ENCODE measurements at places on chromosomes 16 and 17.

DNA sequence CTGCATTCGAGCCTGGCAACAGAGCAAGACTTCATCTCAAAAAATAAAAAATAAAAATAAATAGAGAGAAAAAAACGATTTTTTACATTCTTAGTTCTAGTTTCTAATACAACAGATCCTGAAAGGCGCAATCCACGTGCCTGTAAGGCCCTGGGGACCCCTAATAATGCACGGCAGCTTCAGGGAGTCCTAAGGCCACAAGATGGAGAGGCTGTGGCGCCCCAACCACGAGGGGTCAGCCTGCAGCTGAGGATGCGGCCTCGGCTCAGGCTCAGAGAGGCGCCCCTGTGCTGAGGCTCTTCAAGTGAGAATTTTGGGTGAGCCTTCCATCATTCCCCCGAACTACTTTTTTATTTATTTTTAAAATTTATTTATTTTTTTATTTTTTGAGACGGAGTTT is 10.9 kb downstream of the P4HB start:
- DNase-seq: no peak

DNA sequence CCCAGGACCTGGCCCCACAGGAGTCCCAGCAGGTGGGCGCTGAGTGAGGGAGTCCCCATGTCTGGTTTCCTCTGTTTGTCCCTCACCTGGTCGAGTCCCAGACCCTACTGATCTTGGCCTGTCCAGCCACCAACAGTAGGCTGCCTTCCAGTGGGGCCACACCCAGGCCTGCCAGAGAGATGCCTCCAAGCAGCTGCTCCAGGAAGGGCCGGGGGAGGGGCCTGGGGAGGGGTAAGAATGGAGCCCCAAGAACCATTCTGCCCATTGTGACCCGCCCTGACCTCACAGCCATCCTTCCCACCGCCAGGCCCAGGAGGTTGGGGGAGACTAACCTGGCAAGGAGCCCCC is 736 bp downstream of the SPATA20 start:
- peak; percentile 43 for DNase-seq

DNA sequence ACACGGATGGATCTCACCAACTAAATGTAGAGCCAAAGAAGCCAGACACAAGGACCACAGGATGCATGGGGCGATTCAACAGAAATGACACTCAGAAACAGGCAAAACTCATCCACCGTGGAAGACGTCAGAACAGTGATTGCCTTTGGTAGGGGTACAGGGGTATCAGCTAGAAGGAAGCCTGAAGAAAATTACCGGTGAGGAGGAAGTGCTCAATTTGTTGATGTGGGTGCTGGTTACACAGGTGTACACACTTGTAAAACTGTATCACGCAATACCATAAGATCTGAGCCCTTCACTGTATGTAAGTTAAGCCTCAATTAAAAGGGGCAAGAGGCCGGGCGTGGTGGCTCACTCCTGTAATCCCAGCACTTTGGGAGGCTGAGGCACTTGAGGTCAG is 226.1 kb downstream of the C16orf78 start:
- no peak for DNase-seq

GRCh38 chr17:7186241-7186640 is 7.1 kb upstream of the ASGR1 start:
- peak; percentile 38 for DNase-seq

DNA sequence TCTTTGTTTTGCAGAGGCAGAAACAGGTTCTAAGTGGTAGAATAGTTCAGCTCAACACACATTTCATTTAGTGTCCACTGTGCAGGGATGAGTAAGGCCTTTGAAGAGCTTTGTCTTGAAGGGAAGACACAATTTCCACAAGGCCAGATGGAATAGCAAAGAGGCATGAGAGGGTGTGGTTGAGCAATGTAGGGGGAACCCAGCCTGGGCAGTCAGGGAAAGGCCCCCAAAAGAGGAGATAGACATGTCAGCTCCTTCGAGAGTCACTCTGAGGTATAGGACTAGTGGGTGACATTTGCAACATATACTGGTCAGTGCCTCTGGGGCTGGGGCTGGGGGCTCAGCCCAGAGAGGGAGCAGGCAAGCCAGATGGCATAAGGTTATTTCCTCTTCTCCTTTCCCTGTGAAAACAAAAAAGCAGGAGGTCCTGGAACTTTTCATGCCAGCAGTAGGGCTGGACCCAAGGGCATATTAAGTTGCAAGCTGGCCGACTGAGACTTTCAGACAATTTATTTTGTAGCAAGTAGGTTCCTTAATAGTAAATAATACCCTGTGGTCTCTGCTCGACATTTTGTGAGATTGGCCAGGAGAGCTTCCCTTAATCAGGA is 7.1 kb downstream of the ALKBH5 start:
- DNase-seq: no peak

DNA sequence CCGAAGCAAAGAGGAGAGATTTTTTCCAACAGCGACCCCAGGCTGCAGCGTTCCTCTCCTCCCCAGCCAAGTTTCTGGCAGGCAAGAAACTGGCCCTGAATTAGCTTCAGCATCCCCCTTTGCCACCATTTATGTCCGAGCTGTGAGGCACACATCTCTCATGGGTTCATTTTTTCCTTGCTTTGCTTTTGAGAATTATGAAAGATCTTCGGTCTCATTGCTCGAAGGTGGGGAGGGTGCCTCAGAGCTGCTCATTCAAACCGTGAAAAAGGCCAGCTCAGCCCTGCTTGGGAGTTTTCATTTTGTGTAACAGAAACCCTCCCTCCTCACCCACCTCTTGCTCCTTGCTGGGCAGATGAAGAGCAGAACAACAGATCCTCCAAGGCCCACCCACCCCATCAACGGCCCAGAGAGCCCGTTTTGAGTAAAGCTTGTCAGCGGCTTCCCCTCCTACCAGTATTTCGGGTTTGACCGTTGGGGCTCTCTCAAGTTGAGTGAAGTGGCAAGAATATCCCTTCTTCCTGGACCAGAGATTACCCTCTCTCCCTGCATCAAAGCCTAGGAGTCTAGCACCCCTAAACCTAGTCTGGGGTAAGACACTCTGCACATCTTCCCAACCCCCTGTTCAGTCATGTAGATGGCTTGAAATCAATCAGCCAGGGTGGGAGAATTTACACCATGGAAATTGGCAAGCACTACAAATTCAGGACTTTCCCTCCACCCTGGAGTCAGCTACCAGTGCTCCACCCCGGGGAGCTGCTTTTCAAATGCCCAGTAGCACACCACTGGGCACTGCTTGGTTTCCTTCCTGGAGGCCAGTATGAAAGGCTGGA is 1.8 kb downstream of the CCR7 start:
- no peak for DNase-seq

DNA sequence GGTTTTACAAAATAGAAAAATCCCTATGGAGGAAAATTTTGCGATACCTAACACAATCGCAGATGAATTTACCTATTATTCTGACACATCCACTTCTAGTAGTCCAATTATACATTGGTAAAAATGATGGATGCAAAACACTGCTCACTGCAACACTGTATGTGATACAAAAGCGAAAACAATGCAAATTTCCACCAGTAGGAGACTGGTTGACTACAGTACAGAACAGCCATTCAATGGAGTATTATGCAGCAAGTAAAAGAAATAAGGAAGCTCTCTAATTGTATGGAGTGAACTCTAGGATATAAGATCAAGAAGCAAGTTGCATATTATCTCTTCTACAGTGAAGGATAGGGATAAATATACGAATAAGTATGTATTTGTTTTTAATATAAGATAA is 48.5 kb downstream of the SETD6 start:
- no peak for DNase-seq

GRCh38 chr16:70579648-70580630 is 56.3 kb downstream of the SF3B3 start:
- DNase-seq: peak; percentile 33

GRCh38 chr17:69949973-69950695 is 124.9 kb upstream of the KCNJ16 start:
- no peak for DNase-seq

DNA sequence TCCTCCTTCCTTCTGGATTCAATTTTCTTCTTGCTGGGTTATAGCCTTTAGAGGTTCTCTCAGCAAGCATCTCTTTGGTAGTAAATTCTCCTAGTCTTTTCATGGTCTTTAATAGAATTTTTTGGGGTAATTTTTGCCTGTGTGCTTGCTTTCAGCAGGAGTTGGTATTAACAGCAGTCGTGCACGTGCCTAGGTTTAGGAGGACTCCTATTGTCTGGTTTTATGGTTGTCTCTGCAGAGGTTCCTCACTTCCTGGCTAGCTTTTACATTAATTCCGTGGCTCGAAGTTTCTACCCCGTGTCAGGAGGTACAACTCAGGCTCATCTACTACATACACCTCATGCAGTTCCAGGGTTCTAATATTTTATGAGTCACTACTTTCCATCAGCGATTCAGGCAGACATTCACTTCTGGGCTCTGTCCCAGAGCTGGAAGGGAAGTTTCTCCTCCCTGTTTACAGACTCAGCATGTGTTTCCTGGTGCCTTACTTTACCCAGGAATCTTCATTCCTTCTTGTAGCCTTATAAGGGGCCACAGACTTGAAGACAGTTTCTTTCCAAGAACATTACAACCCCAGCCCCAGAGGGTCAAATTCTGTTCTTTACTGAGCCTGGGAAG is 643.6 kb downstream of the HS3ST4 start:
- no peak for DNase-seq

DNA sequence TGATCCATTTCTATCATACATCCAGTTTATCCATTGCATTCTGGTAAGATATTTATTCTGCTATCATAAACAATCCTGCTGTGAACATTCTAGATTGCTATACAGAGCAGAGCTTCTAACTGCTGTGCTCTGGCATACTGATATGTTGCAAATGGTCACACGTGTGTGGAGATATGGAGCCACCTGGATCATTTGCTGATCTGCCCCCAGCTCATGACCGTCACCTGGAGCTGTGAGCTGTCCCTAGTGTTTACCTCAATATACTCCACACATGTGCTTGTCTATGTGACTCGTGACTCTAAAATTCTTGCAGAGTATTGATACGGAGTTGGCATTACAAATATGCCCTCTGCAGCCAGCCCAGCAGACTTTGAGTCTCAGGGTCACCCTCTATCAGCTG is 164.5 kb upstream of the ZFHX3 start:
- DNase-seq: no peak

- no peak for DNase-seq
These were observed 142.3 kb downstream of the RGS9 start for GRCh38 chr17:65279456-65279855.

DNA sequence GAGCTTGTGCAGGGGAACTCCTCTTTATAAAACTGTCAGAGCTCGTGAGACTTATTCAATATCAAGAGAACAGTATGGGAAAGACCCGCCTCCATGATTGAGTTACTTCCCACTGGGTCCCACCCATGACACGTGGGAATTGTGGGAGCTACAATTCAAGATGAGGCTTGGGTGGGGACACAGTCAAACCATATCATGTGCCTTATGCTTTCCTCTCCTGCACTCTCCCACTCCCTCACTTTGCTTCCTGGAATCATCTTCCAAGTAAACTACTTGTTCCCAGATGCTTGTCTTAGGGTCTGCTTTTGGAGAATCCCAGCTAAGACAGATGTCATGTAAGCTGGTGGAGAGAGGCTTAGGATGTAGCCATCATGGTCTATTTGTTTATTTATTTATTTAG is 271.2 kb downstream of the HAPSTR1 start:
- DNase-seq: no peak

DNA sequence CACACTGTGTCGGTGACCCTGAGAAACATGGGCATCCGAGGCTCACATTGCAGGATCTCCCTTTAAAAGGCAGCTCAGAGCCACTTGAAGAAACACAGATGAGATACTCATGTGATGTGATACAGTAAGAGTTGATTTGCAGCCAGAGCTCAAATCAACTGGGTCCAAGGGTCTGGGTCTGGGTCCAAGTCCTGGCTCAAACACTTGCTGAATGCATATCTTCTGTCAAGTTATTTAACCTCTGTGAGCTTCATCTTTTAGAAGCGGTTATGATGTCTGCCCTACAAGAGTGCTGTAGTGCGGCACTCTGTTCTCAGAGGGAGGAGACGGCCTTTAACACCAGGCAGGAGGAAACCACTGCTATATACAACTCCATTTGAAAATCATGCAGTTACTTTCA is 6.4 kb downstream of the KRT38 start:
- no peak for DNase-seq

DNA sequence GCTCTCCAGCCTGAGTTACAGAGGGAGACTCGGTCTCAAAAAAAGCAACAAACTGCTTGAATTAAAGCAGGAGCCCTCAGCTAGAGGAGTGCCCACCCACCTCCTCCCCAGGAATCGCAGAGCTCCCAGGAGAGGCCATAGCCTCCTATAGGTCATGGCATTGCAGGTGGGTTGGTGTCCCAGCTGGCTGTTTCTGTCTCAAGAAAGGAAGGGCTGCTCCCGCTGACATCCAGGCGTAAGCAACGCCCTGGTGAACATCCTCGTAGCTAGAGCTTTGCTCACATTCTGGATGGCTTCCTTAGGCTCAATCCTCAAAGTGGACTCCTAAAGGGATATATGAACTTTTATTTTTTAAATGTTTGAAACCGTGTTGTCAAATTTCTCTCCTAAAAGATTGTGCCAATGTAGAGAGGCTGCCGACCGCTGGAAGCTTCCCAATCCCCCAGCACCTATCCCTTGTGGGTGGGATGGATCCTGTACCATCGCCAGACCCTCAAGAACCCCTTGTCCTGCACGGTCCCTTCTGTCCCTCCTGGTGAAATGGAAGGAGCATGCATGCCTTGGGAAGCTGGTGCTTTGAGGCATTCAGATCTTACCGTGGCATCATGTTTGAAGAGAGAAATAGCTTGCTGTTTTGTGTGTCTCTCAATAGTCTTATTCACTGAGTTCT is 5.9 kb downstream of the NLRC5 start:
- no peak for DNase-seq

- DNase-seq: no peak
These were observed 87.1 kb downstream of the USP22 start for GRCh38 chr17:20955427-20956323.

GRCh38 chr16:57341062-57341440 is 17.5 kb upstream of the CCL22 start:
- DNase-seq: no peak

GRCh38 chr16:86018487-86018886 is 119.5 kb downstream of the IRF8 start:
- DNase-seq: no peak

- DNase-seq: no peak
These were observed 440.6 kb downstream of the HS3ST3B1 start for GRCh38 chr17:14741491-14741890.

GRCh38 chr17:74631468-74632450 is 8.2 kb upstream of the CD300E start:
- DNase-seq: no peak

- no peak for DNase-seq
These were observed 454.0 kb downstream of the WWOX start for GRCh38 chr16:78553268-78554039.

- DNase-seq: no peak
These were observed 12.5 kb downstream of the CAPN15 start for GRCh38 chr16:539901-540530.

- DNase-seq: no peak
These were observed 30.4 kb upstream of the GFOD2 start for GRCh38 chr16:67749436-67750078.

DNA sequence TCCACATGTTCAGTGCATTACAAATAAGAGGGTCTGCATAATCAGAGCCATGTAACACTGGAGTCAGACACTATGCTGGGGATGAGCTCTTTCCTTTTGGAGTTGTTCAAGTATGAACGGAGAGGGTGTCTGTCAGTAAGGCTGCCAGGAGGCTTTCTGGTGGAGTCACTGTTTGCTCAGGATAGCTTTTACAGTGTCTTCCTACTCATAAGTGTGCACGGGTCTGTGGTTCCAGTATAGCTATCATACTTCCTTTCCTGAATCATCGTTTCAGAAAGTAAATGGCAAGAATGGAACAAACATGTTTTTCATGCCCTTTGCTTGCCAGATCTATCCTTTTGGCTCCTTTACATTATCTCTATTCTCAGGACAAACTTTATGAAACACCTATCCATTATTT is 152.7 kb upstream of the CDH11 start:
- no peak for DNase-seq

Measured in HAP-1 (cell line).